Purkinje cell (primary cell): ENCODE measurements at places on chromosomes 3 and 15. TPM values are rescaled to one million over a fixed set of nuclear protein-coding genes. Genes with fewer than 3 reads are reported as not detected.

Gene CLDN16
- polyA plus RNA-seq: not detected in 2 replicates

Gene IL16
- 0.43 and 1.5 TPM in 2 replicates for polyA plus RNA-seq

Gene HTR3E
- not detected in 2 replicates for polyA plus RNA-seq

Gene ADAMTS9
- polyA plus RNA-seq: 1.3 TPM in 1 of 2 replicates, not detected in the other

Gene CEP152
- polyA plus RNA-seq: 2.3 and 3.8 TPM in 2 replicates

Gene ABHD2
- polyA plus RNA-seq: 12.1 and 18.8 TPM in 2 replicates

Gene KNG1
- polyA plus RNA-seq: not detected in 2 replicates

Gene APBA2
- polyA plus RNA-seq: 0.50 and 8.9 TPM in 2 replicates

Gene XCR1
- not detected in 2 replicates for polyA plus RNA-seq

Gene ZNF660
- 2.2 and 2.9 TPM in 2 replicates for polyA plus RNA-seq

Gene STX19
- 38.6 and 50.6 TPM in 2 replicates for polyA plus RNA-seq

Gene DNAH1
- 0.15 and 0.28 TPM in 2 replicates for polyA plus RNA-seq

Gene ECE2
- 1.2 and 3.1 TPM in 2 replicates for polyA plus RNA-seq

Gene GALNT15
- 0.14 and 1.0 TPM in 2 replicates for polyA plus RNA-seq

Gene ATRIP
- 0.77 TPM in 1 of 2 replicates, not detected in the other for polyA plus RNA-seq

Gene ACP3
- not detected in 2 replicates for polyA plus RNA-seq

Gene LINGO1
- polyA plus RNA-seq: 0.60 and 6.4 TPM in 2 replicates

Gene NLGN1
- polyA plus RNA-seq: 12.7 and 14.2 TPM in 2 replicates

Gene IL20RB
- polyA plus RNA-seq: not detected in 2 replicates

Gene ZNF35
- 3.8 and 6.0 TPM in 2 replicates for polyA plus RNA-seq

Gene CEMIP
- polyA plus RNA-seq: 0.24 and 2.6 TPM in 2 replicates

Gene IQCH
- 1.8 and 5.2 TPM in 2 replicates for polyA plus RNA-seq

Gene PCOLCE2
- polyA plus RNA-seq: not detected in 2 replicates

Gene CPA3
- polyA plus RNA-seq: not detected in 2 replicates

Gene GP5
- polyA plus RNA-seq: not detected in 2 replicates

Gene ROPN1
- polyA plus RNA-seq: 2.9 TPM in 1 of 2 replicates, not detected in the other

Gene ADGRG7
- polyA plus RNA-seq: not detected in 2 replicates

Gene PLAAT1
- 1.6 and 8.3 TPM in 2 replicates for polyA plus RNA-seq

Gene MAN2A2
- polyA plus RNA-seq: 11.1 and 42.8 TPM in 2 replicates

Gene IQCF5
- polyA plus RNA-seq: not detected in 2 replicates

Gene PYGO1
- 2.4 and 4.0 TPM in 2 replicates for polyA plus RNA-seq

Gene STRA6
- polyA plus RNA-seq: not detected in 2 replicates

Gene FBXW12
- 0.17 TPM in 1 of 2 replicates, not detected in the other for polyA plus RNA-seq

Gene GPR27
- polyA plus RNA-seq: 32.3 and 42.7 TPM in 2 replicates

Gene MFGE8
- 2.0 TPM in 1 of 2 replicates, not detected in the other for polyA plus RNA-seq

Gene PLS1
- polyA plus RNA-seq: 12.9 and 27.3 TPM in 2 replicates

Gene MANF
- polyA plus RNA-seq: 85.3 and 119 TPM in 2 replicates

Gene FRMD5
- polyA plus RNA-seq: 14.7 and 26.4 TPM in 2 replicates

Gene ACVR2B
- polyA plus RNA-seq: 0.98 and 2.2 TPM in 2 replicates

Gene TMEM207
- not detected in 2 replicates for polyA plus RNA-seq

Gene CLSTN2
- 5.5 and 10.5 TPM in 2 replicates for polyA plus RNA-seq

Gene CCR3
- not detected in 2 replicates for polyA plus RNA-seq

Gene C3orf49
- polyA plus RNA-seq: 1.2 TPM in 1 of 2 replicates, not detected in the other

Gene NECTIN3
- polyA plus RNA-seq: 17.8 and 21.6 TPM in 2 replicates

Gene PLIN1
- polyA plus RNA-seq: 0.74 and 2.3 TPM in 2 replicates

Gene CCDC13
- polyA plus RNA-seq: 1.3 and 5.1 TPM in 2 replicates
